Panc1 (cell line): ENCODE measurements at places on chromosomes 6 and 20.

DNA sequence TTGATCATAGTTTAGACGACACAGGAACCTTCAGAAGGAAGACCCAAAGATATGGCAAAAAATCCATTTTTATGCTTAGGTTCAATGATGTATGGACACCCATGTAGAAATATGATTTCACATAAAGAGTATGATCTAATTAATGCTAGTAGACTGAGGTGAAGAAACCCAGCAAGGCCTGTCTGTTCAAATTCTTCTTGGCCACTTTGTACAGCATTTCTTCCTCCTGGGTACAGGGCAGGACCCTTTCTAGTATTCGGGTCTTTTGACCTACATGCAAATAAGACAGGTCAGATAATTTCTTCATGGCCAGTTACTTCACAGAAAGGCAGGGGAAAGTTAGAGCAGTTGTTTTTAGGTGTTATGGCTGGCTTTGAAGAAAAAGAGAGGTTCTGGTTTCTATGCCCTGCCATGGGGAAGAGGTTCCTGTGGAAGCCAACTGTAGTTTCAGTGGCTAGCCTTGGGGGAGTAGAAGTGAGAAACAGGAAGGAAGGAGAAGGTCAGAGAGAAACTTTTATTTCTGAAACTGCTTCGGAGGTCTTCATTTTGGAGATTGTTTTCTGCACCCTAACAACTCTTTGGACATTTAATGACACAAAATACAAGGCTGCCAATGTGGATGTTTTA, 208.3 kb downstream of the PTPRK start:
- no peak overlapping the region for H3K4me3 ChIP-seq
- no peak for DNase-seq
- H3K4me1 ChIP-seq = no peaks in the 10 kb centered on the region
- H3K27ac ChIP-seq = no peak overlapping the region

DNA sequence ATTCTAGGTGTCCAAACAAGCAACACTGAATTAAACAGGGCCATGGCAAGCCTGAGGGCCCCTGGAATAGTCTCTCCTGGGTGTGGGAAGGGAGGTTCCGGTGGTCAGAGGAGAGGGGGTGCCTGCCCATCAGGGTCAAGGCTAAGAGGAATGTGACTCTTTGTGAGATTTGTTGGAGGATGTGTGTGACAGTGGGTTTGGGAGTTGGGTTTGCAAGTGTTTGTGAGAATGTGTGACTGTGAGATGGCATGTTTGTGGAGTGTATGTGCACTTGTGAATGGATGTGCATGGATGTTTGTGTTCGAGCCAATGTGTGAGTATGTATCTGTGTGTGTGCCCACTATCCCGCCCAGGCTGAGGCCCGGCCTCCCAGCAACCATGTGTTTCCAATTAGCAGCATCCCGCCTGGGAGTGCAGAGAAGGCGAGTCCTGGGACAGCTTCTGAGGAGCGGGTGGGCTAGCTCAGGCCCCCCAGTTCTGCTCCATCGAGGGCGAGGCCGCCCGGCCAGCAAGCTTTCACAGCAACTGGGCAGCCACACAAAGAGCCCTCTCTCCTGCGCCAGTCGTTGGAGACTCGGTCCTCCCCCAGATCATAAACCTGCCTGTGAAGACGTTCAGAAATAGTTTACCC, 12.6 kb downstream of the FOXC1 start:
- H3K4me1 ChIP-seq = no peaks in the 10 kb centered on the region
- H3K27me3 ChIP-seq = no peaks in the 10 kb centered on the region
- no peak overlapping the region for H3K27ac ChIP-seq
- H3K4me3 ChIP-seq = no peak overlapping the region
- DNase-seq = no peak
- H3K36me3 ChIP-seq = no peaks in the 10 kb centered on the region

GRCh38 chr20:62388839-62389600, 2.1 kb downstream of the RPS21 start:
- no peaks in the 10 kb centered on the region for H3K27me3 ChIP-seq
- H3K27ac ChIP-seq = peak overlapping the region; percentile 94; the same call in 1 of the 2 replicates
- DNase-seq = no peak
- H3K4me3 ChIP-seq = no peak overlapping the region

DNA sequence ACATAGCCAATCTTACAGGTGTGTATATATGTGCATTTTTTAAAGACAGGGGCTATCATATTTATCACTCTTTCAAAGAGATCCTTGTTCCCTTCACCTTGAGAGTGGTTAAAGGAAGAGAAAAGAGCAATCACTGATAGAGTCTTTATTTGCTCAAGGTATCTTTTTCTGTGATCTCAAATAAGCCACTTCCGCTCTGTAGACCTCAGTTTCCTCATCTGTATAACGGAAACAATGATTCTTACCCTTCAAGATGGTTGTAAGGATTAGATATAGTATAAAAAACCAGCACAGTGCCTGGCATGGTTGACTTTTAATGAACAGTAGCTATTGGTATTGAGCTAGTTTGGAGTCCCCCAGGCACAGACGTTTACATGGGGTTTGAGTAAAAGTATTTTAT, 10.1 kb upstream of the LRFN2 start:
- no peaks in the 10 kb centered on the region for H3K36me3 ChIP-seq
- H3K27me3 ChIP-seq = peaks cover 9% of the 10 kb centered on the region
- no peak overlapping the region for H3K27ac ChIP-seq
- no peak for DNase-seq
- H3K4me3 ChIP-seq = no peak overlapping the region
- no peaks in the 10 kb centered on the region for H3K4me1 ChIP-seq
